ENCODE measurements at places on chromosomes 6 and 20.

DNA sequence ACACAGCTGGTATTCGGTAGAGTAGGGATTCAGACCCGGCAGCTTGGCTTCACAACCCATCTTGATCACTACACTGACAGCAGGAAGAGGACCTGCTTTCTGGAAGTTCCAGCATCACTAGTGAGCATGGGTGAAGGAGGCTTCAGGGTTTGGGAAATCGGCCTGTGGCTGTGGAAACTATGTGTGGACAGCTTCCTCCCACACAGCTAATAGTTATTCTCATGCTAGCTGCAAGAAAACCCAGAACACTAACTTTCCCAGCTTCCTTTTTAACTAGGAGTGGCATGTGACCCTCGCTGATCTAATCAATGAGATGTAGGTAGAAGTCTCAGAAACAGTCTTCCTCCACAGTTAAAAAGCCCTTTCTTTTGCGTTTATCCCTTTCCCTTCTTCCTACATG, 36.3 kb upstream of the SIRPA start:
- DNase-seq = no peak

DNA sequence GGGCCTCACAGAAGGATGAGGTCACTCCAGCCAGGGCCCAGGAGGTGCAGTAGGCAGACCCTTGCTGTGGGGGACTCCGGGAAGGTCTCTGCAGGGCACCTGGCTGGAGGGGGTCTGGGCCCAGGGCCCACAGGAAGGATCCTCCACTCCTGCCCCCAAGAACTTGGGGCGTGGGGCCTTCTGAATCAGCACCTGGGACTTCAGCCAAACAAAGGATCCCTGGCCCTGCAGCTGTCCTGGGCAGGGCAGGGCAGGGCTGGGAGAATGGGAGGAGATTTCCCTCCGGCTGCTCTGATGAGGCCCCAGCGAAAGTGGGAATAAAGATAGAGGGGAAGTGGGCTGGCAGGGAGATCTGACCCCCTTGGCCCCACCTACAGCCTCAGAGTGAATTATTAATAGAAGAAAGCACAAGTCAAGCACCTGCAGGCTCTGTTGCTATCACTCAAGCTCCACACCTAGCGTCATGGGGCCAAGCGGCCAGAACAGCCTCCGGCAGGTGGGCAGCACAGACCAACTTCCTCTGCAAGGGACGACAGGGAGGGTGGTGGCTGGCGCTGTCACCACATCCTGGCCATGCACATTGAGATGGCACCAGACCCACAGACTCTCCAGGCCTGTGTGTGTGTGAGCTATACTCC, 61.6 kb upstream of the MRPS10 start:
- peak; percentile 57 for DNase-seq

DNA sequence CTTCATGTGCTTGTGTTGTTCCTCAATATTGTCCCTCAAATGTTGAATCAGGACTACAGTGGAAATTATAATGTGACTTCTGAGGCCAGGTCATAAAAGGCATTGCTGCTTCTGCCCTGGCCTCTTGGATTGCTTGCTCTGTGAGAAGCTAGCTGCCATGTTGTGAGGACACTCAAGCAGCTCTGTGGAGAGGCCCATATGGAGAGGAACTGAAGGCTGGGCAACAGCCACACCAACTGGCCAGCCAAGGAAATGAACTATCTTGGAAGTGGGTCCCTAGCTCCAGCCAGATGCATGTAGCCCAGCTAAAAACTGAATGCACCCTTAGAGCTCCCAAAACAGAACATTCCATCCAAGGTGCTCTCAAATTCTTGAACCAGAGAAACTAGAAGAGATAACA, 282.6 kb downstream of the BMP7 start:
- no peak for DNase-seq

DNA sequence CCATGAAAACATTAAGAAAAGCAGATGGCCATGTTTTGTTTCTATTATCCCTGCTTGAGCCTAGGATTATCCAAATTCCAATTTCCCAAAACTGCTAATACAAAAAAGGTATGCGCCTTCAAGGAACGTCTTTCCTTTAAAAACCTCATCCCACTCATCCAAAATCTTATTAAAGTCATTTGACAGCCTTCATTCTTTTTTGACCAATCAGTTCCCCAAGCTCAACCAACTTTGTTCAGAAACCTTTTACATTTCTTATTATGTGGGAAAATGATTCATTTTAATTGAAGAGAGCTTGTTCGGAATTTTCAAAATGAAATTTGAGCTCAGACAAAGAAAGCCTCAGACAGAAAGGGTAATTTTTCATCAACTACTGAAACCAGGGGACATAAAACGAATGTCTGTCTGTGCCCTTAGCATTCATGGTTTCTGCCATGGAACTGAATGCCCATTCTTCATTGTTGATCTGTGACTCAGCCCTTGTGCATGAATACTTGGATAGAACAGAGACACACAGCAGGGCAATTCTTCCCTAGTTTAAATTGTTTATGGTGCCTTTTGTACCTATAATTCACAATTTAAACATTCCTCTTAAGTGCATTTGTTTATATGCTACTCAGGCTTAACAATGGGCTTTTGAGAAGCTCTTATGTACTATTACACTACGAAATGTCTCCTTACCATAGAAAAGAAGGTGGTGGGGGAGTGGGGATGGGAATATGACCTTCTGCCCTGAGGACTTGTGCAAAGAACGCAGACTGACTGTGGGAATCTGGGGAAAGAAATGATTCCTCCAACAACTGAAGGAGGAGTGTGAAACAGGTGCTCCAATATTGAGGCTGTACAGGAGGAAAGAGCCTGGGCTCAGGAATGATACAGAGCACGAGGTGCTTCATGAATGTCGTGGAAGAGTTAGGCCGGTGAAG, 49.8 kb upstream of the ERVFRD-1 start:
- DNase-seq = no peak

DNA sequence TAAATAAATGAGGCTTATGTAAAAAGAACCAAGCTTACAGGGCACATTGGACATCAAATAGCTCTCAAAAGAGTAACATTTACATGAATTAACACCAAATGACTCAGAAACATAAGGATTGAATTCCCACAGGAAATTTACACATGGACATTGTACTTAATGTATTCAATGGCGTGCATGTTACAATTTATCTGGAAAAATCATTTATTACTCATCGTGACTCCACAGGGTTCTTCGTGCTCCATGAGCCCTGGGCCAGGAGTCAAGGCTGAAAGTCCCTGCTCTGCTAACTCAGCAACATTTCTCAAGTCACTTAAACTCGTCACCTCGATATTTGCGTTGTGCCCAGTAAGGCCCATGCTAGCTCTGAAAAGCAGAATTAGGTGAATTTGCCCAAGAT, 158.5 kb downstream of the PHACTR1 start:
- no peak for DNase-seq

- DNase-seq = peak; percentile 70
Observed at GRCh38 chr20:62642666-62643520, 590 bp downstream of the SLCO4A1 start.

DNA sequence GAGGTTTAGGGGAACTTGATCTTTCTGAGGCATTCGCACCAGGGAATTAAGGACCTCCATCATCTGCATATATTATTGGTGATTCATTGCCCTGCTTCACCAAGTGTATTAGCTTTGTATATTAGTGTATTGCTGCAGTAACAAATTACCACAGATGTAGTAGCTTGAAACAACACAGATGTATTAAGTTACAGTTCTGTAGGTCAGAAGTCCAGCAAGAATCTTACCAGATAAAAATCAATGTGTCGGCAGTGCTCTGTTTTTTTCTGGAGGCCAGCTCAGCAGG, 65.8 kb downstream of the HMGN3 start:
- DNase-seq = no peak

DNA sequence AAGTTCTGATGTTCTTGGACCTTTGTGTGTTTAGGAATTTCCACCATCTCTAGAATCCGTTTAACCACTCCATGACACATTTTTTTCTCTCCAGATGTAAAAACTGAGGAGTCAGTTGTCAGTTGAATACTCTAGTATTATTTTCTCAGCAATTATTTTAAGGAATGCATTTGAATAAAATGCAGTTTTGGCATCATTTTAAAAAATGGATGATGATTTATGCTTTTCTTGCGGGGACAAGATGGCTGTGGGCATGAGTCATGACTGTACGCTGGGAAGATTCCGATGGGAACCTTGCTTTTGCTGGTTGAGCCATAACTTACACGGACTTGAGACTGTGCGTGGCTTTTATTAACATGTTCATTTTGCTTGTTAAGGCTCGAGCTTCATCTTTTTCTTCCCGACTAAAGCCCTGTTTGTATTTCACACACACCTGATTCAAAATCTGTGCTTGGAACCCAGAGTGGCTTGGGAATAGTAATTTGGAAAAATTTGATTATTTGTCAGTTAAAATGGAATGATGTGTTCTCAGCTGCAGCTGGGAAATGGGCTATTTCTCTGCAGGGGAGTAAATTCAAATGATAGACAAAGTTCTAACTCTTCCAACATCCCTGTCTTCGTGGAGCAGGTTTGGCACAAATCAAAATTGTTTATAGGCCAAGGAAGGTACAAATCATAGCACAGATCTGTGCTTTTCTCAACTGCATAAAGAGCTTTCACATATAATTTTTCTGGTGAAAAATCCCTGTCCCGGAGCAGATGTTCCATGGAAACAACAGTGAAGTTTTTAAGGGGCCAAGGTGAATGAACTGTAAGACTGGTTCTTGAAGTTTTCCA, 470.5 kb upstream of the JAG1 start:
- no peak for DNase-seq

DNA sequence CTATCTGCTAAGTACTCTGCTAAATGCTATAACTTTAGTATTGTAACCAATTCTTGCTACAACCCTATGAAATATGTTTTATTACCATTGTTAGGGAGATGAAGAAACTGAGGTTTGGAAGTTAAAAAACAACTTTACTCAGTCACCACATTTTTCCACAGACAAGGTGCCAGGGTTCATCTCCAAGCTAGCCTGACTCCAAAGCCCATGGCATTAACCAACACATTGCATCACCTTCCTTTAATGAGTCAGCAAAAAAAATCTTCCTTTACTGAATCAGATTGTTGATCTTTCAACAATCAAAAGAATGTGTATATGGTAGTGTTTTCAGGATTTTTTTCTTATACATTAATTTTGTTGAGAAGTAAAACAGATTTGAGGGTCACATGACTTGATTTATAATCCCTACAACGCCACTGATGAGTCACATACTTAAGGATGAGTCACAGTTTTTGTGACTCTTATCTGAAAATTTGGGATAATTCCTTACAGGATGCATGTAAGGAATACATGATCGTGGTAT, 41.5 kb downstream of the MAN1A1 start:
- no peak for DNase-seq

GRCh38 chr6:39344821-39345280, 22.3 kb upstream of the KCNK16 start:
- DNase-seq = no peak

DNA sequence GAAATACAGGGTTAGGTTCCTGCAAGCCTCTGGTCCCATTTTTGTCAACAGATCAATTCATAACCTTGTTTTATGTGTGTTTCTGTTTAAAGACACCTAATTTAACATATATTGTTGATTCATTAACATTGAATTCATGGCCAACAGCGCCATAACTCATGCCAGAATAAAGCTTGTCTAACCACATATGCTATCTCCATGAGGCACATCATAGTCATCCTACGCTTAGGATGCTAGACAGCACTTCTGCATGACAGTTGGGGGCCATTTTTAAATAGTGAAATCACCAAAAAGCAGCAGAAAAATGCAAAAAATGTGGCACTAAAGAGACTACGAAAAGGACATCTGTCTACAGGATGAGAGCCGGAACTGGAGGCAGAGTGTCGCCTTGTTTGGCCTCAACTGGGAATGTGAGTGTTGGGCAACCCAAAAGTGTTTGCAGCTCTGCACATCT, 37.9 kb downstream of the TRAM2 start:
- DNase-seq = no peak

DNA sequence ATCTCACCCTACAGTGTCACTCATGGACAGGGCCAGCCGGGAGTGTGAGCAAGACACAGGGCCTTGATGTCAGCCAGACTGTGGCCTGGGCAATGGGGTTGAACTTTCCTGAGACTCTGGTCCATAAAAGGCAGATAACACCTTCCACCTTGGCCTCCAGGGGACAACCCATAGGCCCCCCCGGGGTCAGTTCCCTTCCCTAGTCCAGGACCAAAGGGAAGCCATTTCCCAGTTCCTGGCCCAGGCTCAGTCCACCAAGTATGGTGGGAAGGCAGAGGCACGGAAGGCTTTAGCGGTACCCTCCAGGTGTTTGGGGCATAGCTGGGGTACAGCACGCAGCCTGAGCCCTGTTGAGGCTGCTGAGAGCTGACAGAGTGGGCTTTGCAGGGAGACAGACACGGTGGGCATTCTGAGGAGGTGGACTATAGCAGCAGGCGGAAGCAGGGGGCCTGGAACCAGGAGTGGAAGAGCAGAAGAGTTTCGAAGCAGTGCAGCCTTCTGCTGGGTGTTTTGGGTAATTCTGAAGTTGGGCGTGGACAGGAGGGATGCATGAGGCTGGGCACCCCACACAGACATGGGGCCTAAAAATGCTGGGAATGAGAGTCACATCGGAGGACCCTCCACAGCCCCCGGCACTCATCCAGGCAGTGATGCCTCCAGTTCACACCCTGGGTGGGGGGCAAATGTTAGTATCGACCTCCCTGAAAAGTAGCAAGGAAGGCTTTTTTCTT, 43.9 kb upstream of the CD93 start:
- DNase-seq = no peak

- DNase-seq = no peak
Observed at GRCh38 chr20:63891061-63892002, 3.6 kb upstream of the DNAJC5 start.

GRCh38 chr20:11852189-11852588, 65.5 kb upstream of the BTBD3 start:
- DNase-seq = no peak

DNA sequence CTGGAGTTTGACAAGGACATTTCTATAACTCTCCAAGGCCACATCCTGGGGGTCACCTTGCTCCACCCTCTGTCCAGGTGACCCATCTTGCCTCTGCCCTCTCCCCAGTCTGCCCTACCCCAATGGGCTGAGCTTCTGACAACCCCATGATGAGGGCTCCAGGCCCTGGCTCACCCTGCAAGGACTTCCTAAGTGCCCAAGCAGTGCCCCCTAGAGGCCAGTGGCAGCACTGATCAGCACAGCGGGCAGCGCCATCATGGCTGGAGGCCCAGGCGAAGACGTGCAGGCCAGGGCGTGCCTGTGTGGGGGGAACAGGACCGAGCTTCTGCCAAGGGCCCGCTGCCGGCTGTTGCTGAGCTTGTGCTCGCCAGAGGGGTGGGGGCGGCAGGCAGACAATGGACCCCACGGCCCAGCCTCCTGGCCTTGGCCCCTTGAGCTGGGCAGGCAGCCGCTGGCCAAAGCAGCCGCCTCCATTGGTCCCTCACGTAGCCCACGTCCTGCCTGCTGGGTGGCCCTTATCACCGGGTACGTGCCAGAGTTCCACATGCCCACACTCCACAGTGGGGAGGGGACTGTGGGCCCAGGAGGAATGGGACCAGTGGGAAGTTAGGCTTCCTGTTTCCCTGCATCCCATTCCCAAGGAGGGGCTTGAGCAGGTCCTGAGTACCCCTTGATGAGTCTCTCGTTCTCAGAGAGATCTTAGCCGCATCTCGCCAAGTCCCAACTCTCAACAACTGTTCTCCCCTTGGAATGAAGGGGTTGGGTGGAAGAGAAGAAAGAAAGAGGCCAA, 64.3 kb downstream of the MRPL14 start:
- peak; percentile 64 for DNase-seq
